ENCODE measurements at places on chromosomes 1 and 21.
A peak's percentile ranks its signal among the peaks of the same experiment; 100 is the strongest.

- DNase-seq, result no peak
Observed at GRCh38 chr1:12348113-12348512, 118.3 kb downstream of the VPS13D start.

- no peak for DNase-seq
Observed at GRCh38 chr1:178337091-178337706, 159.6 kb downstream of the CLEC20A start.

DNA sequence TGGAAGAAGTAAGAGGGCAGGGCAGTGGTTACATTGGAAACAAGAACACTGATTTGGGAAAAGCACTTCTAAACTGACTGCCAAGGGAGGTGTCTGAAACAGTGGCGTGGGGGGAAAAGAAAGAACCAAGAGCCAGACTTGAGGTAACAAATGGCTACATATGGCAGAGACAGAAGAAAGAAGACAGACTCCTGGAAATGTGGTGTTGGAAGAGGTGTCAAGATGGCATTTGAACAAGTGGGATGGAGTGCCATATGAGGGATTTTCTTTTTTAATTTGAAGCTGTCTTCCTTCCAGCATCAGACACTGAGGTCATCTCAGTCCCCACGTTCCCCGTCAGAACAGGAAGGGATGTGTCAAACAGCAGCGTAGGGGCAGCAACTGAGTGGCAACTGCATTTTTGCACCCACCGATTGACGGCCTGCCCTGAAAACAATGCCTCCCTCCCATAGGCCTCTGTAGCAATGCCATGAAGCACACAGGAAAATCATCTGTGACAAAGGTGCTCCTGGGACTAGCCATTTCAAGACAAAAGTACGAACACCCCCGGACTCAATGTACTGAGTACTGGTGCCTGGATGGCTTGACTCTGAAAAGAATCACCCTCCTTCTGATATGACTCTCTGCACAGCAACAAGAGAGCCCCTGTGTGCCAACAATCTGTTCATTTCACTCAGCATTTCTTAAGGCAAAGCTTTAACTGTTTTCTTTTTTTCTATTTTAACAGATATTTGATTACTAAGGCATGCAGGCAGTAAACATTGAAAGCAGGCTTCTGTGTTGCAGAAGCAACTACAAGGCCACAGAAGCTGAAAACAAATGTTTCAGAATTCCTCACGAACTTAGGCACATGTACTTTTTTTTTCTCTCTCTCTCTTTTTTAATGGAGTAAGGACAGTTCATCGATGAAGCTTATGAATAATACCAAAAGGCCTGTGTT is 37.0 kb downstream of the LPAR3 start:
- no peak for DNase-seq

DNA sequence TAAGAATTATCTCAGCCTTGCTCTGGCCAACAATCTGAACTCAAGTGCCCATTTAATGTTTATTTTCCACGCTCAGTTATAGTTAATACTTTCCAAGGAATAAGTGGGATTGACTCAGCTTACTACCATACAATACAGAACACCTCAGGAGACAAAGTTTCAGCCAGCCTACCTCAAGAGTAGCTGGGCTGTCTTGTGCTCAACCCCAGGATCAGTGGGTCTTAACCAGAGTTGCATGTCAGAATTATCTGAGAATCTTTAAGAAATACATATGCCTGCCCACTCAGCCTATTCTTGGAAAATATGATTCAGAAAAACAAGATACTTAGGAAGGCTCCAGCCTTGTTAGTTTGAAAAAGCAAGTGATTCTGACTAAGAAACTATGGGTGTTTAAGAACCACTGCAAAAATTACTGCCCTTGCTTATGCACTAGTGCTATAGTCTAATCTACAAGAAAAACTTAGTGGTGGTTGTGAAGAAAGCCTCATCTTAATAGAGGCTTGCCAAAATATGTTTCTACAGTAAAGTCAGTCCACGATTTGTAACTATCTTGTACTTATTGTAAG is 20.4 kb downstream of the CDC7 start:
- DNase-seq, result no peak

- no peak for DNase-seq
Observed at GRCh38 chr1:196407358-196408051, 200.7 kb downstream of the KCNT2 start.

DNA sequence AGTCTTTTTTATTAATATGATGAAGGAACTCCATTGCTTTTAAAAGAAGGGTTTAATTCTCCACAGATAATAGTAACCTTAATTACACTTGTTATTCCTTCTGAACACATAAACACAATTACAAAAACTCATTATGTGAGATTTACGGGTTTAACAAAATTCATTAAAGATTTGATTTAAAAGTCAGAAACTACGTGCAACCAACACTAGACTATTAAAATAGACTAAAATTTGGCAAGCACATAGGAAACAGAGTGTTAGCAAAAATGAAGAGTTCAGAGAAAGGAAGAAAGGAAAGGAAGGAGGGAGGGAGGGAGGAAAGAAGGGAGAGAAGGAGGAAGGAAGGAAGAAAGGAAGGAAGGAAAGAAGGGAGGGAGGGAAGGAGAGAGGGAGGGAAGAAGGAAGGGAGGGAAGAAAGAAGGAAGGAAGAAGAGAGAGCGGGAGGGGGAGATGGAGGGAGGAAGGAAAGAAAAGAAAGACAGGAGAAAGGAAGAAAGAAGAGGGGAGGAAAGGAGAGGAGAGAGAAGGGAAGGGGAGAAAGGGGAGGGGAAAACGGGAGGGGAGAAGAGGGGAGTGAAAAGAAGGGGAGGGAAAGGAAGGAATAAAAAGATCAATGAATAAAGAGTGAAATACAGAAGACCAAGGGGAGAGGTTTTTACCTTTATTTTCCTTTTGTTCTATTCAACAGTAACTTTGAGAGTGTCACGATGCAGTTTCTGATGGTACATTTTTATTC is 123.4 kb upstream of the LYPLAL1 start:
- DNase-seq, result no peak

- DNase-seq, result no peak
Observed at GRCh38 chr21:35512346-35512745, 463.2 kb upstream of the RUNX1 start.

DNA sequence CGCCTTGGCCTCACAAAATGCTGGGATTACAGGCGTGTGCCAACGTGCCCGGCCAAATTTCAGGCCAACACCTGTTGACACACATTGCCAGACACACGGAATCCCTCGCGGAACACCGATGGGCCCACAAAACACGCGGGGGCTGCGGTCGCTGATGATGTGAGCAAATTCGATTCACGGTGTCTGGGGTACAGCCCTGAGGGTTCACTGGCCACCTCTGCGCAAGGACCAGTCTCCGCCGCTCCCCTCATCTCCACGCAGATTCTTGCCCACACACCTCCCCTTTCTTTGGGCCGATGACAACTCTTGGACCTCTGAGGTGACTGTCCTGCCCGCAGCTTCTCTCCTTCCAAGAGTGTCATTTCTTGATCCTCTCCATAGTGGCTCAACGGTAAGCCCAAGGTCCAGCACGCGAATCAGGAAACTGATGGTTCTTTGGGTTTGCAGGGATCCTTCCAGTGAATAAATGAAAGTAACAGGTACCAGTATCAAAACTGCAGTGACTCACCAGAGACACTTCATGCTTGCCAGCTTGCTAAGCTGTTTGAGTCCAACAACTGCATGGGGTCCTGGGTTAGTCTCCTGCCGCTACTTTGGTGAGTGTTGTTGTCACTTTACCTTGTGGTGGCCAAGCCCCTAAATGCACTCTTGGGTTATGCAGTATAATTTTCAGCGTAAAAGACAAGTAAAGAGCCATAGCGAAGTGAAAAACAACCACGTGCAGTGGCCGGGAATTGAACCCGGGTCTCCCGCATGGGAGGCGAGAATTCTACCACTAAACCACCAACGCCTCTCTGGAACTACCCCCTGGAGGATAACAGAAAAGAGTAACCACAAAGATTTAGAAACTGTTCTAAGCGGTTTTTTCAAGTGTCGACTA is 11.0 kb upstream of the RNU1-3 start:
- no peak for DNase-seq

DNA sequence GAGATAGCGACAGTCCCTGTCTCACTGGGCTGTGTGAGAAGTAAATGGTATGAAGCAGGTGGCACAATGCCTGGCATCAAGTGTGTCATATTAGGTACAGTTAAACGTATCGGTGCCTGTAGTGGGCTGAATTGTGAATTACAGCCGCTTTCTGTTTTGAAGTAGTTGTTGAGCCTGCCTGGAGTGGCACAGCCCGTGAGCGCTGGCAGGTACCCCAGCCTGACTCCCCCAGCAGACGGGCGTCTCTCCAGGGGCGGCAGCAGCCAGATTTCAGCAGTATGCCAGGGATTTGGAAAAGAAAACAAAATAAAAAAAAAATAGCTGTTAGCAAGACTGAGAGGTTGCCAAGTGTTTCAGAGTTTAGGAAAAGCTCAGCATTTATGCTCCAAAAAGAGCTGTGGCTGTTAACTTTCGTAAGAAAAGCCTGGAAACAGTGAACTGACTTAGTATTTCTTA is 26.6 kb upstream of the GPR153 start:
- DNase-seq, result no peak

- peak; percentile 51 for DNase-seq
Observed at GRCh38 chr1:7422561-7422960, 348.5 kb upstream of the VAMP3 start.

- DNase-seq, result no peak
Observed at GRCh38 chr1:202074985-202075384, 47.7 kb upstream of the GPR37L1 start.

- no peak for DNase-seq
Observed at GRCh38 chr1:153956997-153957715, 1.3 kb downstream of the CRTC2 start.

GRCh38 chr1:203536575-203536974 is 42.6 kb downstream of the OPTC start:
- DNase-seq, result no peak

GRCh38 chr1:1119272-1119890 is 3.5 kb upstream of the C1orf159 start:
- no peak for DNase-seq

GRCh38 chr1:44034976-44035716 is 3.9 kb upstream of the SLC6A9 start:
- DNase-seq, result no peak

DNA sequence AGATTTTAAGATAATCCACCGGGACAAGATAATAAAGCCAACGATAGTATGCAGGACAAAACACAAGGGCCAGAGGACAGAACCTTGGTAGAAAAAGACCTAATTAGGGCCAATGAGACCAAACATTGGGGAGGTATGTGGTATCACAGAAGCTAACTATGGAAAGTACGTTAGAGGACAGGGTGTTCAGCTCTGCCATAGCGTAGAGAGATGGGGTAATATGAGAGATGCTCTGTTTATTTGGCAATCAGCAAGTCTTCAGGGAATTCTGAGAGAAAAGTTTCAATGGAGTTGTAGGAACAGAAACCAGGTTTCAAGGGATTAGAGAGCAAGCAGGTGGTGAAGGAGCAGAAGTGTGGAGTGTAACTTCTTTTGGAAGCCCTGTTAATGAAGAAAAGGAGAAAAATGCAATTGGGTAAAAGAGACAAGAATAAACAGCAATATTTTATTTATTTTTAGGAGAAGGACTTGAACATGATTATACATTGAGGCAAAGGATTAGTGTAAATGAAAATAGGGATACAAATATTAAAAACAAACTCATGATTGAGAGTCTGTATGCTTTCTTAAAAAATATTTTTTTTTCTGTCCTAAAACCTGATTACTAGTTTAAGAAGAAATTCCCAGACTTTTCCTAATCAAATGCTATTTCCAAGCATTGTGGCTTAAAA is 24.0 kb downstream of the EEIG2 start:
- no peak for DNase-seq

- no peak for DNase-seq
Observed at GRCh38 chr1:159012495-159012894, 2.8 kb downstream of the IFI16 start.

DNA sequence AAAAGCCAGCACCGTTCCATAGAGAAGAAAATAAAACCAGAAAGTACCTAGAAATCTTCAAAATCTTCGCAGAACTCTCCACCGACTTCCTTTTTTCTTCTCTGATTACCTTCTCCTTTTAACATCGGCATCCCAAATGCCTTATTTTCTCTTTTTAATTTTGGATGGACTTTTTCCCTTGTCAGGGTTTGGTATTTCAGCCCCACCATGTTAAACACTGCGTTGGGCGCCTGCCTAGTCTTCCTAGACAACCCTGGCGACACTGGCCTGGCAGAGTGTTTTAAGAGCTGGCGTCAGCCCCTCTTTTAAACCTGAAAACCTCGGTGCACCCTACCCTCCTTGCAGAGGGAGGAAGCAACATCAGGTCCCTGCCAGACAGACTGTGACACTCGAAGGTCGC is 66.0 kb upstream of the EFHD2 start:
- no peak for DNase-seq

DNA sequence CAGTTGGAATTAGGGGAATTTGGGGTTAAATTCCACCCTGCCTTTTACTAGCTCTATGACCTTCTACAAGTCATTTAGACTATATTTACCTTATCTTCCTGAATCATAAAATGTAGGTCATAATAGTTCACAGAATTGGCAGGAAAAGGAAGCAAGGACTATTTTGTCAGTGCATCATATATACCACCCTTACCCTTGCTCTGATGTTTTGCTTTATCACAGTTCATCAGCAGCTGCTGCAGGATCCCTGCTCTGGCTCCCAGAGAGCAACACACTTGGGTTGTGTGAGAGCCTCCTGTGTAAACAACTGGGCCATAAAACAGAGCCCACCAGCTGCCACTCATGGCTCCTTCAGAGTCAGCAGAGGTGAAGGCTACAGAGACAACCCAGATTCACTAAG is 631.6 kb upstream of the CAMK1G start:
- DNase-seq, result no peak

DNA sequence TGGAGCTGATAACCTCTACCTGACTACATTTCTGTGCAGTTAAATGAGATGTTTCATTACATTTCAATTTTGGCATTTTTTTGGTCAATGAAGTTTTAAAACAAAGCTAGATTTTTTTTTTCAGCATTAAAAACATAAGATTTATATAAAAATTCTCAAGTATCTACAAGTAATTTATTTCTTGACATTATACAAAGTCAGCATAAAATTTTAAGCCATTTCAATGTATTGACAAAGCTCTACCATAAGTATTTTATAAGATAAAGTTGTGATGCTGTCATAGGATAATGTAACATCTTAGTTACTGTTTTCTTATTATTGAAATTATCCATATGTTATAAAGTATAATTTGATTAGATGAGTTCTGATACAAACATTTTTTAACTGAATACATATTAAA is 351.6 kb downstream of the PTBP2 start:
- DNase-seq, result no peak

DNA sequence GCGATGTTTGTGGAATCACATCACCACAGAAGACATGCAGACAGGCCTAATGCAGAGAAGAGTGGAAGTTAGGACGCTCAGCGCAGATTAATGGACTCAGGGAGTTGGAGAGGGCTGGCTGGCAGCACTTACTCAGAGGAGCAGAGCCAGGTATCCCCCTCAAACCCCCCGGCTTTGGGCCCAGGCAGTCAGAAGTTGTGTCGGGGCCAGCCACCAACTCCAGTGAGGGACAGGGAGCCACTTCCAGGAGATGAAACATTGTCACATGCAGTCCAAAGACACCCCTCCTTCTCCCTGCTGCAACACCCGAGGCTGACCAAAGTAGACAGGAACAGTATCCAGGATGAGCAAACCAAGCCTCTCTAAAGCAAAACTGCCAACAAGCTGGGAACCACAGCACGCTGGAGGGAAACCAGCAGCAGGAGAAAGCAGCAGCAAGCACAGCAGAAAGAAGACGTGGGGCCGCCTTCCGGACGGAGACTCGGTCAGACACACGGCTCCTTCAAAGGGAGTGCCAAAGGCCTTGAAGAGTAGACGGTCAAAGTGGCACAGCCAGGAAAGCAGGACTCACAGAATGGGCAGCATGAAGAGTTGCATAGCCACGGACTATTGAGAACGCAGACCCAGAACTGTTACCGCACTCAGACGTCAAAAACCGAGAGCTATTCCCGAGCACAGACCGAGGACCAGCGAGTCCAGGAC is 149.3 kb downstream of the PCBP3 start:
- DNase-seq, result no peak

- no peak for DNase-seq
Observed at GRCh38 chr21:16304174-16305095, 574.7 kb downstream of the USP25 start.
